ENCODE measurements at places on chromosomes 2 and 18.

DNA sequence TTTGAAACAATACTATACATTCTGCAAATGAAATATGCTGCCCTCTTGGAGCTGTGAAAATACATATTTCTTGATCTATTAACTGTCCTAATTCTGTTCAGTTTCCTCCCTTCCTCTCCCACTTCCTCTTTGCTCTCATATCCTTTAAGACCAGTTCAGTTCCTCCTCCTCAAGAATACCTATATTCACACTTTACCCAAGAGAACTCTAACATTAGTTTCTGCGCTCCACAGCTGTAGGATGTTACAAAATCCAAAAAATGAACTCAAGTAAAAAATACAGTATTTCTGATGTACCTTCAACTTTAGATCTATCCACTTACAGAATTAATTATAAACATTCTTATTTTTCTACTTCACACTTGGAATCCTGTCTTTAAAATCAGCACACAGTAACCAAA is 5.4 kb downstream of the ITSN2 start:
- no peak for DNase-seq

GRCh38 chr2:168217920-168218319 is 29.5 kb downstream of the STK39 start:
- DNase-seq: no peak

- no peak for DNase-seq
These were observed 163.1 kb downstream of the MIB1 start for GRCh38 chr18:21903709-21904108.

GRCh38 chr2:173555833-173556232 is 201.2 kb downstream of the CDCA7 start:
- DNase-seq: no peak
